ENCODE measurements at places on chromosomes 2 and 18.
A peak's percentile ranks its signal among the peaks of the same experiment; 100 is the strongest.

- no peak for DNase-seq
These were observed 5.9 kb downstream of the ACKR3 start for GRCh38 chr2:236575510-236575909.

GRCh38 chr2:196413821-196414274 is 225.7 kb upstream of the CCDC150 start:
- DNase-seq = peak; percentile 57

GRCh38 chr2:118122594-118123281 is 34.5 kb downstream of the INSIG2 start:
- DNase-seq = no peak

DNA sequence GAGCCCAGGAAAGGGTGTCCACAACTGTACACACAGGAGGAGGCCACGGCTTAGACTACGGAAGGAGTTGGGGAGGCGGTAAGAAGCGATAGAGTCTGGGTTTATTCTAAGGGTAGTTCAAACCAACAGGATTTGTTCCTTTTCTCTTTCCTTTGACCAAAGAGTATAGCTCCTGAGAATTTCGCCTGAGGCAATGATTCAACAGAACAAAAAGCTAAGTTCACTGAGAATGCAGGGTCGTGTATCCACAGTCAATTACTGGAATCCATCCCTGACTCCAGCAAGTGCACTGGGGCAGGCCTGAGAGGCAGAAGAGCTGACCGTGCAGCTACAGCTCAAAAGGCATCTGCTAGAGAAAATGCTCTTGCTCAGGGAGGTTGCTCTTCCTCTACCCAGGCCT is 140.9 kb downstream of the TFCP2L1 start:
- no peak for DNase-seq

- DNase-seq = no peak
These were observed 278.9 kb upstream of the TCF4 start for GRCh38 chr18:55866886-55867285.

GRCh38 chr2:157476953-157477709 is 33.2 kb upstream of the CYTIP start:
- DNase-seq = no peak

- peak; percentile 26 for DNase-seq
These were observed 43.6 kb downstream of the SH3RF3 start for GRCh38 chr2:109172556-109173105.

DNA sequence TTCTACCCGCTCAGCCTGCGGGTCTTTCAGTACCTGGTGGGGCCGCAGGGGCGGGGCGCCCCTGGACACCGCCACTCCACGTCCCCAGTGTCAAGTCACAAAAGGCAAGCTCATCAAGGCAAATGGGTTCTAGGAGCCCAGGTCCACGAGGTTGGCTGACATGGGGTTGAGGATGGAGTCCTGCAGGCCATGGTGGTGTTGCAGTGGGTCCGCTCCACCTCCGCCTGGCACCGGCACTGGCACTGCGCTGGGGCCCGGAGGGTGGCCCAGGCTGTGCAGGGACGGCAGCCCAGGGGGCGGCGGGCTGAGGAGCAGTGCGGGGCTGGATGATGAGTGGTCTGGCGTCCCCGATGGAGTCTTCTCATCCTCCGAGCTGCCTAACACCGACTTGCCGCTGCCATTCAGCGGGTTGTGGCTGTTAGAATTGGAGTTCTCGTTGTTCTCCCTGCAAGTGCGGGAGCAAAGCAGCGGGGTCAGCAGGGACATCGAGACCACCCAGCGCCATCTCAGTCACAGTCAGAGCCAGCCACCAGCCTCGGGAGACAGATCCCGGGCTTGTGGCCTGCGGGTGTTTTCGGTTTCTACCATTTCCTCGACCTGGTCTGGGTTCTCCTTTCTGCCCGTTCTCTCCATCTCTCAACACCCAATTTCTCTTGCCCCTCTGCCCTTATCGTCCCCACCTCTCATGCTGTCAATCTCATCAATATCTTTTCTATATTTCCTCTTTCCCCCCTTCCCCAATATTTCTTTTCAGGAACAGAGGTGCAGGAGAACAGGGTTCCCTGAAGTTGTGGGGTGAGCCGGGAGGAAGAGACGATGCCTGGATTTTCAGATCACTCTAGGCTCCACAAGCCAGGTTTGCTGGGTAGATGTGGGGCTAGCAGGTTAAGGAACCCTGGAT is 3.0 kb downstream of the SIX2 start:
- no peak for DNase-seq

DNA sequence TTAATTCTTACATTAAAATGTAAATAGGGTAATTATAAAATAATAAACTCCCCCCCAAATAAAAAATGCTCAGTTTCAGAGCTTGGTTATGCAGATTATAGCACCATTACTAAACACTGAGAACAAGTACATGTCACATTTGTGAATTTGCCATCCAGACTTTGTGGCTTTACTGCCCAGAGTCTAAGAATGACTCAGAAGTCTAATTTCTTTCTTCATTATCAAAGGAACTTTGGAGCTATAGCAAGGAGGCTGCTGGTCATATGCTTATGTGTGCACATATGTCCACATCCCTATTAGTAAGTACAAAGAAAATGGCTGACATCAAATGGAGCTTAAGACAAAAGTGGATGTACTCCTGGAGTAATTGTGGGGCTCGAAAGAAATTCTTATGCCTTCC is 248.5 kb upstream of the SESTD1 start:
- no peak for DNase-seq
